ENCODE measurements at places on chromosomes 7 and 10. TPM values are rescaled to one million over a fixed set of nuclear protein-coding genes. Genes with fewer than 3 reads are reported as not detected.
A peak's percentile ranks its signal among the peaks of the same experiment; 100 is the strongest.

DNA sequence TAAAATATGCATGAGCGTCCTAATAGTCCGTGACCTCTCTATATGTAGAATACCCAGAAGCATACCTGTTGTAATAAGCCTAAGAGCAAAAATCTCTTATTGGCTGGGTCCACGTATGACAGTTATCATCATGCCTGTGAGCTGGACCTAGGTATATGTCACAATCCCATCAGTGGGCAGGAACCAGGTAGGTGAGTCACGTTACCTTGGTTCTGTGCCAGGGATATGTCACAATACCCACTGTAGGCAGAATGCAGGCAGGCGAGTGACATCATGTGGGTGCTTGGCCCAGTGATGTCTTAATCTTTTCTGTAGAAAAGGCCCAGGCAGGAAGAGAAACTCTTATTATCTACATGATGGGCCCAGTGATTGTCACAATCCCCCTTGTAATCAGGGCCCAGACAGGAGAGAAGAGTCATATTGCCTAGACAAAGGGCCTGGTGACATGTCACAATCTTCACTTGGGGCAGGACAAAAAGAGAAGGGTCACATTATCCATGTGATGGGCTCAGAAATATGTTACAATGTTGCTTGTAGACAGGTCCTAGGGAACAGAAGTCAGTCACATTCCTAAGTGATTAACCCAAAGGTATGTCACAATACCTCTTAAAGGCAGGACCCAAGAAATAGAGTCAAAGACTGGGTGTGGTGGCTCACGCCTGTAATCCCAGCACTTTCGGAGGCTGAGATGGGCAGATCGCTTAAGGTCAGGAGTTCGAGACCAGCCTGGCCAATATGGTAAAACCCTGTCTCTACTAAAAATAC is 12.9 kb upstream of the ZNF736 start:
- no peak for DNase-seq

GRCh38 chr7:127158659-127159058 is 94.1 kb downstream of the GRM8 start:
- no peak for DNase-seq

DNA sequence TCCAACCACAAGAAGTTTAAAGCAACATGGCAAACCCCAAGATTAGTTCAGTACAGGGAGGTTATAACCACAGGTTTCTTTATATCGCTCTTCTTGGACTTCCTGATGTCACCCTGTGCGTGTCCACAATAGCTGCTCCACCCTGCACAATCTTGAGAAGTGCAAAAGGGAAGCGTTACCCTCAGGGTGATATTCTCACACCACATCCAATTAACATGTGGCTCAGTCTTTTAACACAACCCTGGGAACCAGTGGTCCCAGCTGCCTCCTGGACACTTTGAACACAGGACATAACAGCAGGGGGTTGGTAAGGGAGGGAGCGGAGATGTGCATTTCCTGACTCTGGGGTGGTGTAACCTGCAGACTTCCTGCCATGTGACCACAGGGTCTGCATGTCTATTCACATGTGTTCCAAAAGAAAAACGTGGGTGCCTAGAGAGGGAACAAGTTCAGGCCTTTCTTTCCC is 64.6 kb downstream of the GSAP start:
- peak; percentile 58 for DNase-seq

ELN gene
- total RNA-seq = 75.4 TPM

NPFFR1 gene
- under 0.01 TPM for total RNA-seq

DNA sequence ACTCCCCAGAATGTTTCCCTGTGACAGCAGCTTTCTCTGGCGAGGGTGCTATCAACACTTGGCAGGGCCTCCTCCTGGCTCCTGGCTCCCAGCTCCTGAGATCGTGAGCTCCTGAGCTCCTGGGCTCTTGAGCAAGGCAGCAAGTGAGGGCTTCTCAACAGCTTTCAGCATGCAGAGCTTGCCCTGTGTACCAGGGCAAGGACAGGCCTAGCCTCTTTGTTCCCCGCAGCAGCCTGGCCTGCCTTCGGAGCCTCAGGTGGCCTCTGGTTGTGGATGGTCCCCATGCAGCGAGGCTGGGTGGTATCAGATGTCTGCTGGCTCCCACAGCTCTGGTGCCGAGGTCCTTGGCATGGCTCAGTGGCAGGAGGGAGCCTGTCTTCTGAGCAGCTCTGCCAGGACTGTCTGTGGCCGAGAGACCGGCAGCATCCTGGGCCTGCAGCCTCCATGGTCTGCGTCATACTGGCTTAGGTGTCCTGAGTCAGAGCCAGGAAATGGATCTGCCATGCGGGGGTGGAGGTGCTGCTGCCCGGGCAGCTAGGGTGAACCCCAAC is 44.2 kb downstream of the ZMIZ1 start:
- no peak for DNase-seq

DNA sequence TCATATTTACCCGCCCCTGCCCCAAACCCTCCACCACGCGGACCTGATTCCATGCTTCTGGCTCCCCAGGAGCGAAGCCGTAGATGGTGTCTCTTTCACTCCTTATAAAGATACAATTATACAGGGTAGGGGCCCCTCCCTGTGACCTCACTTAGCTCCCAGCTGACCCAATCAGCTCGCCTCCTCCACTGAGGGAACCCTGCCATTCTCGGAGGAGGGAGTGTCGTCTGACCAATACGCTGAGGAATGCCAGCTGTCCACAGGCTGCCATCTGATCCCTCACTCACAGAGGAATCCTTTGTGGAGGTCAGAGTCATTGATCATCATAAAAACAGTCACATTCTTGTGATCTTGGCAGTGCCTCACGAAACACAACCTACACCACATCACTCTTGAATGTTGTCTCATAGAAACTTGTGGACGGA is 67.5 kb upstream of the INSIG1 start:
- peak; percentile 66 for DNase-seq

CRCP gene
- total RNA-seq = 22.8 TPM

DNA sequence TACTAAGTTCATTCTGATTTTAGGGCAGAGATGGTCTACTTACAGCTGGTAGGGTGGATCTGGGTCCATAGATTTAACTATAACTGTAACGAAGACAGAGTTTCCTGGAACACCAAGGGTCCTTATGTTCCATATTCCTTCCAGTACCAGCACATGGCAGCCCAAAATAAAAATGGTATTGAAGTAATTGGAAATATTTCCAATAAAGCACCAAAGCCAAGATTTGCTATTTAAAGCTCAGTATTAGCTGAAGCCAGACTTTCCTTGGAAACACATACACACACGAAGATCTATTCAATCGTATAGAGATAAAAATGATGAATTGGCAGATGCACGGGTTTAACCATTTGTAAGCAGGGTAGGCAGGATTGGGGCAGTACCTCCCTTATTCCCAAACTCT is 289.1 kb upstream of the SORCS1 start:
- DNase-seq = no peak

- no peak for DNase-seq
These were observed 12.1 kb downstream of the ENTPD1 start for GRCh38 chr10:95767884-95768556.

DNA sequence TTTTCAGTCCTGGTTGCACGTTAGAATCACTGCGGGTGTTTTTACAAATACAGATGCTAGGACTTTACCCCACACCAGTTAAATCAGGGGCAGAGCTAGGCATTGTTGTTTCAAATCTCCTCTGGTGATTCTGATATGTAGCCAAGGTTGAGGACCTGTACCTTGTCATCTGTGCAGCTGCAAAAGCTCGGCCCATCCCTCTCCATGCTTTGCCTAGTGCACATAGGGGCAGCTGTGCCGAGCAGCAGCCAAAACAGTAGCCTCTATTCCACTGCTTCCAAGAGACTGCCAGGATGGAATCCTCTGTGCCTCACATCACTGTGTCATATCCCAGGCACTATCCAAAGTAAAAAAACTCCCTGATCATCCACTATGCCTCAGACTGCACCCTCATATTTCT is 181.3 kb downstream of the CDK14 start:
- DNase-seq = no peak

DNA sequence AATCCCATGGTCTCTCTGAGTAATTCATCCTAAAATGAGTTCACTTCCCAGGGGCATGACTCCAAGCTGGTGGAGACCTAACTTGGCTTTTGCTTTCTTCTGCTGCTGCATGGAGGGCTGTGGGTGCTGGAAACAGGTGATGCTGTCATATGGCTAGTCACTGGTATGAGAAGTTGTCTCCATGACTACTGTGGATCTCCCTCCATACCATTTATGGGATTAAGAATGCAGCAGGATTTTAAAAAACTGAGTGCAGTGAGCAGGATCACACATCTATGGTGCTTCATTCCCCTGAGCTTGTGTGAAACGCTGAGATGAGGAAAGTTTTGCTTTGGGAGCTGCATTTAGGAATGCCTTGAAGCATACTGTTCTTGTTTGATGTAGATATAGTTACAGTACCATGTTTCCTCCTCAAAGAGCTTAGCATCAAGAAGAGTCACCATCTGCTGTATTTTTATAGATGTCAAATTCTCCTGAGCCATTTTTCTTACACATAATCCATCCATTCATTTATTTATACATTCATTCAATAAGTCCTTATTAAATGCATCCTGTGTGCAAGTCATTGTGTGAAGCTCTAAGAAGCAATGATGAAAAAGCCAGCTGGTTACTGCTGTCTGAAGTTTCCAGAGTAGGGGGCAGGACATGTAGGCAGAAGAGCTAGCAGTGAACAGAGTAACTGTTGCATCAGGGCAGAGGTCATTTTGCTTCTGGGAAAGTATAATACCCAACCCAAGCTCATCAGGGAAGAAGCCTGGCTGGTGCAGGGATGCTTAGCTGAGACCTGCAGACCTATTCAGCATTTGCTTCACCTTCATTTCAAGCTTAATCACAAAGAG is 534.8 kb downstream of the AUTS2 start:
- DNase-seq = no peak

DNA sequence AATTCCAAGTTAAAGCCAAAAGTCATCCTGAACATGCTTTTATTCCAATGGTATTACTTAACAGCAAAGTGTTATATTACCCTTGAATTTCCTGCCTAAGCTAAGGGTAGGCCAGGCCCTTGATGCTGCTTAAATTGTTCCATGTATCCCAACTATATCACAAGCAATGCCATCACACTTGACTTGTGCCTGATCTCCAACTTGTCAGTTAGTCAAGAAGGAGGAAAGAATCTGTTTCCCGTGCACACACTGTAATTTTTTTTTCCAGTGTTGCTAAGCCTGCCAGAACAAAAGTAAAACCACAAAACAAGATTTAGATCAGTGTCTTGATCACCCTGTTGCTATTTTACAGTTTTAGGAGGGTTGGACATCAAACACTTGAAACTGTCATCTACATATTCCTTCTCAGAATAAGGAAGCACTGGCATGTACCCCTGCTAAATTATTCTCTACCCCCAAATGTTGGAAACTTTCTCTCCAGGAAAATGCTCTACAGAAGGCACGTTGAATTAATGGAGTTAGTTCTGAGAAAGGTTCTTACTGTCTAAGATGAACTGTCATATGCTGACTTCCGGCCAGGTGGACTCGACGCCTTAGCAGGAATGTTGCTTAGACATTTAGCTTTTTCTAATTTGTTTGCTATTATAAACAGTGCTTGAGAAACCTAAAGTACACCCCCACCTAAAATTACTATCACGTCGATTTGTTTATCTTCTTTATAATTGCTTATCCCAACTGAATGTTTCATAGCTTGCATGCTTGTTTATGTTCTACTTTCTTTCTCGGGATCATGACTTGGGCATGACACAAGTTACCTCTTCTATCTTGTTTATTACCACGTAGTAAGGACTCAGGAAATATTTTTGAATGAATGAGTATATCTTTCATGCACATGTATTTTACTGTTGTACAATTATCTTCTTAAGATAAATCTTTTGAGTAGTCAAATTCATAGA is 105.5 kb upstream of the ZNF438 start:
- DNase-seq = no peak

Measured in stomach (tissue), 19 donors.